ENCODE measurements at places on chromosomes 12 and 14.

DNA sequence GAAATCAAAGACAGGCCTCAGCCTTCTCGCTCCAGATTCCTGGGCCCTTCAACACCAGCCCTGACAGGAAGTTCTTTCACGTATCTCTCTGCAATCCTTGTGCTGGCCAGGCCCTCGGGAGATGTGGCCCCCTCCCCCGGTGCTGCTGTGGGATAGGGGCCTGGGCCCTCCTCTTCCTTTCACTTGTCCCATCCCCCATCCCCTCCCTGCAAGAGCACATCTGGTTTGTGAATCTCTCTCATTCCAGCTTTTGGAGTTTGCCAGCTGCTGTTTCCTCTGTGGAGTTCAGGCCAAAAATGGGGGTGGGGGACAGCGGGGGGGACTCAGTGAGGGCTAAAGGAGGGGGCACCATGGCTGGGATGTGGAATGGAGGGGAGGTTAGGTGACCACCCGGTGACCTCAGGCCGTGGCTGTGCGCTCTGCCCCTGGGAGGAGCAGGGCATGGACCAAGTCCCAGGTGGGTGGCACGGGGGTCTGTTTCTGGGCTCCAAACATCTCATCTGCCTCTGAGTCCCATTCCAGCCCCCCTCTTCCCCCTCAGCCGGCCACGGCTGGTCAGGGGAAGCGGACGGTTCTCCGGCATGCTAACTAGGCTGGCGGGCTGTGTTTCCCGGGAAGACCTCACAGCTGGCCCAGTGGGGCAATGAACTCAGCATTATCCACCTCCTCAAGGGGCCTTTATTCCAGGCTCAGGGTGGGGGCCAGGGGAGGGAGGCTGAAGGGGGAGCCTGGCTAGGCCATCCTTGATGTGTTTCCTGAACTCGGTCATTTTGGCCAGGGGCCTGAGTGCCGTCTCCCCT lies 7.4 kb downstream of the LRP1 start:
- peak; percentile 69 for DNase-seq

GRCh38 chr12:92673756-92674155 lies 29.0 kb upstream of the PLEKHG7 start:
- no peak for DNase-seq

DNA sequence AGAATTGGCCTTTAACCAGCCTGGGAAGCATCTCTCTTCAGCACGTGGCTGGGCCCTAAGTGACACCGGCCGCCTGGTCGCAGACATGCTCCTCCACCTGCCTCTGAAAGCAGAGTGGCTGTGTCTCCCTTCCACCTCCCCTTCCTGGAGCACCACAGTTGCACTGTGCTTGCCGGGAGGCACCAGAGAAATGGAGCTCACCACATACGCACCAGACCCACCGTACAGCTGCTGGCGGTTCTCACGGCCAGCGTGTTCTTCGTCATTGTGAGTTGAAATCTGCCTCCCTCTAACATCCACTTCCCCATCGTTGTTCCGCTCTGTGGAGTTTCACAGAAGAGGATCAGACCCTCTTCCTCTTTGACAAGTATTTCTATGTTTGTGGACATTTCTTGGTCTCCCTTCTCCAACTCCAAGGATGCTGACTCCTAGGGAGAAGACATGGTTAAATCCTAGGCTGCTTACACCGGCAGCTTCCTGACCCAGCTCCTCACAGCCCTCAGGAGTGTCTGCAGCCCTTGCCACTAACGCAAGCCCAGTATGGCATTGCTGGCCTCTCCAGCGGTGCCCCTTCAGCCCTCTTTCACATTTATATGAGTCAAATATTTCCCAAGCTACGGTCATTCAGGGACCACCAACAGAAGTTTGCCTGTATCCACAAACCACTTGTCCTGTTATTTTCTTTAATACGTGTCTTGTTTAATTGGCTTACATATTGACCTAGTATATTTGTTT lies 11.5 kb upstream of the KRT5 start:
- no peak for DNase-seq

DNA sequence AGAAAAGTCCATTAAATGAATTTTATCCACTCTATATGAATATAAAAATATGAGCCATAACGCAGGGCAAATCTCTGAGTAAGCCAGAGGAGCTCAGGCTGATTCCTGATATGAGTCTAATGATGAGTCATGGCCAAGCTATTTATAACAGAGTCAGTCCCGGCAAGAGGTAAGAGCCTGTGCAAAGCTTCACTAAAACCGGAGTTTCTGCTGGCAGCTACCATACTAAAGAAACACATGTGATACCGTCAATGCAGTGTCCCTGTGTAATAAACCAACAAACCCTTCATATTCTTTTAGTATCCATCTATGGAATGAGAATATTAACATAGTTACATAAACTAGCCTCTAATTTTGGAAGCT lies 319.4 kb downstream of the KCNC2 start:
- DNase-seq = peak; percentile 49

- DNase-seq = no peak
These were observed 507.6 kb downstream of the PCNX1 start for GRCh38 chr14:71414631-71415403.

DNA sequence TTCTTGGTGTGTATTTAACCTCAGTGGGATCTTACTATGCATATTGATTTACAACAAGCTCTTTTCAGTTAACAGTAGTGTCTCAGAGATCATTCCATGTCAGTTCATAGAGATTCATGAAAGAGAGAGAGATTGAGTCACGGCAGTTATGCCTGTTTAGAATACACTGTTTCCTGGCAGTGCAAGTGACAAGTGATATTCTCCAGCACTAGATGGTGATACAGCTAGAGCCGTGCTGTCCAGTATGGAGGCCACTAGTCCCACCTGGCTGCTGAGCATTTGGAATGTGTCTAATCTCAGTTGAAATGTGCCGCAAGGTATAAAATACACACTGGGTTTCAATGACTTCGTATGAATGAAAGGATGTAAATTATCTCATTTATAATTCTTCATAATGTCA lies 184.4 kb downstream of the SUDS3 start:
- DNase-seq = no peak

- DNase-seq = no peak
These were observed 92.4 kb upstream of the PKP2 start for GRCh38 chr12:32988982-32989381.

DNA sequence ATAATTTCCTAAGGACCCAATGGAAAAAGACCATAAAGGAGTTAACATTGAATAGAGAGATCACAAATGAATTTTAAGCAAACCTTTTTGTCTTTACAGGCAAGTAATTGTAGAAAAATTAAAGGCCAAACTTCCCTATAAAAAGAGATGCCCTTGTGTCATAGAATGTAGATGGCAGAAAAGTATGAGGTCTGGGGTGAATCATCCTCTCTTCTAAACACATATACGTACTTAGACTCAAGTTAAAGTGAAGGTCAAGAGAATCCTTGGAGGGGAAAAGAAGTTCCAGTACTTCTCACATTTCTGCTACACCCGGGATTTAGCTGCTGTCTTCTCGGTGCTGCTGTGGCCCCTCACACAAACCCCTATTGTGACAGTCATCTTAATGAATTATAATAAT lies 116.2 kb upstream of the ARID2 start:
- no peak for DNase-seq

DNA sequence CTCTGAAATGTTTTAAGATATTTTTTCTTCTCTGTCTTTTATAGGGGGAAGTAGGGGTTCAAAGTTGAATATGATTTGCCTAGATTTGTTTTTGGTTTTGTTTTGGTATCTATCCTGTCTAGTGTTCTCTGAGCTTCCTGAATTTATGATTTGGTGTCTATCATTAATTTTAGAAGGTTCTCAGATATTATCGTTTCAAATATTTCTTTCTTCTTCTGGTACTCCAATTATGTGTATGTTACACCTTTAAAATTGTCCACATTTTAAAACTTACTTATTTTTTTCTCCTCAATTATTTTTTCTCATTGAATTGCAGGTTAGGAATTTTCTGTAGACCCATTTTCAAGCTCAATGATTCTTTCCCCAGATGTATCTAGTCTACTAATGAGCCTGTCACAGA lies 13.8 kb upstream of the DCN start:
- no peak for DNase-seq

All from GM03348 (cell line).